Pericardium fibroblast (primary cell): ENCODE measurements at places on chromosomes 2 and 18. TPM values are rescaled to one million over a fixed set of nuclear protein-coding genes. Genes with fewer than 3 reads are reported as not detected.

SETBP1 gene
- total RNA-seq, result 3.5 and 8.7 TPM in 2 replicates

CERS6 gene
- 29.0 and 42.7 TPM in 2 replicates for total RNA-seq

CCDC141 gene
- 0.17 TPM in 1 of 2 replicates, not detected in the other for total RNA-seq

STPG4 gene
- not detected in 2 replicates for total RNA-seq

GAREM2 gene
- total RNA-seq, result 2.8 and 4.7 TPM in 2 replicates

COLEC12 gene
- total RNA-seq, result 16.8 and 107 TPM in 2 replicates

RNF144A gene
- total RNA-seq, result 2.2 and 20.3 TPM in 2 replicates

SCYGR4 gene
- not detected in 2 replicates for total RNA-seq

UGT1A4 gene
- total RNA-seq, result not detected in 2 replicates
